Stimulated activated CD4-positive, alpha-beta T cell treated with anti-CD3 and anti-CD28 coated beads, Interleukin-15, amount 100 ng/mL, for 48 hours (primary cell): ENCODE measurements at places on chromosomes 2 and 18.

- DNase-seq = no peak
Measured at GRCh38 chr18:60875957-60876507, 457.2 kb upstream of the CDH20 start.

- no peak for DNase-seq
Measured at GRCh38 chr2:231597627-231598026, 5.0 kb downstream of the TEX44 start.

DNA sequence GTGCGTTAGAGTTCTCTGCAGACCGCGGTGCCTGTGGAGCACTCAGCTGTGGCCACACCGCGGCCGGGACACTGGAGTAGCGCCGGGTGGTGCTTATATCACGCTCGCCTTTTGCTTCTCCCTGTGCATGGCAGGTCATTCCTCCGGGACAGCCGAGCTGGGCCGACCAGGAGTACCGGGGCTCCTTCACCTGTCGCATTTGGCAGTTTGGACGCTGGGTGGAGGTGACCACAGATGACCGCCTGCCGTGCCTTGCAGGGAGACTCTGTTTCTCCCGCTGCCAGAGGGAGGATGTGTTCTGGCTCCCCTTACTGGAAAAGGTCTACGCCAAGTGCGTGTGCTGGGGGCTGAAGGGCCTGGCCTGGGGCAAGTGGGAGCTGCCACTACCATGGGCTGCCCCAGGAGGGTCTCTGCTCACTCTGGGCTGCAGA lies 4.2 kb downstream of the CAPN10 start:
- DNase-seq = no peak

GRCh38 chr2:219521066-219521880 lies 7.0 kb downstream of the ASIC4 start:
- no peak for DNase-seq

DNA sequence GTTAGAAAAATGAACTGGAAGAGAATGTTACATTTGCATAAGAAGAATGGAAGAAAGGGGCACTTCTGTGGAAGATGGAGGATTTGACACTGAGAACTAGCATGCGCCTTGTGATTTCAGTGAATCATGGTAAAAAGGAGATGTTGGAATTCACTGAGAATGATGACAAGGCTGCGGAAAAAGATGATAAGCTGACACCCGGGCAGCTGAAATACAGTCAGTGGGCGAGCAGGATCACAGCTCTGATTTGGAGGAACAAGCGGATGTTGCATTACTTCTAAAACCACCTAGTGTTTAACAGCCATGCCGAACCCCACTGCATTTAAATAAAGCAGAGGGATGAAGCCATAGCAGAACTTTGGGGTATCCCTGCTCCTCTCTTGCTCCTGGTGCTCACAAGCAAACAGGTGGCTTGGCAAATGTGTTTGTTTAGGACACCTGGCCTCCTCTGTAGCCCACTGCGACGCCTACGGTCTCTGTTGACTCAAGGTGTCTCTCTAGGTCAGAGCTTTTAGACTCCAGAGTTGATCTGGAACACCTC lies 134.9 kb downstream of the NDUFA10 start:
- DNase-seq = no peak

DNA sequence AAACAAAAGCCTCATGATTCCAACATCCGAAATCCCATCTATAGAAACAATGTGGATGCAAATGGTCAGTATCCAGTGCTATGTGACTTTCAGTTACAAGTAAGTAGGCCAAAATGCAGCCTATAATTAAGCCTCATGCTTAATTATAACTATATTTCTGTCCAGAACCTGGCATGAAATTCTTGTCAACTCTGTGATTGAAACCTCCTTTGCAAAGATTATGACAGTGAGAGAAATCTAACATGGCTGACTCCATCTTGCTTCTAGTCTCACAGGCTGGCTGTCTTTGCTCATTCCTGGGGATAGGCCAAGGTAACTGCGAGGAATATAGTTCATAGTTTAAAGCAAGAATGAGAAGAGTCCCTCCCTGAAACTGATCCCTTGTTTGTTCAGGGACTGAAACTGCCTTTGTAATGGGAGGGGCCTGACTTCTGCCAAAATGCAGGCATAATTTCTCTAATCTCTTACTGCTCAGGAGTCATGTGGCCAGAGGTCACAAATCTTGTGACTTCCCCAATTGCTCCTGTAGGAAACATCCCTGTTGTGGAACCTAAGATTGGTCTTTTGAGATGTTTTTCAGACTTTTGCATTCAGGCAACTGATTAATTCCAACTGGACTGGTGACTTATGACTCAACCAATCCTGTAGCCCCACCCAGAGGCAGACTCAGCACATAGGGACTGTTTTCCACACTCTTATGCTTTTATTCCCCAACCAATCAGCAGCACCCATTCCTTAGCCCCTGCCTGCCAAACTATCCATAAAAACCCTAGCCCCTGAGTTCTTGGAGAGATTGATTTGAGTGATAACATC lies 84.5 kb upstream of the TLK1 start:
- DNase-seq = no peak

DNA sequence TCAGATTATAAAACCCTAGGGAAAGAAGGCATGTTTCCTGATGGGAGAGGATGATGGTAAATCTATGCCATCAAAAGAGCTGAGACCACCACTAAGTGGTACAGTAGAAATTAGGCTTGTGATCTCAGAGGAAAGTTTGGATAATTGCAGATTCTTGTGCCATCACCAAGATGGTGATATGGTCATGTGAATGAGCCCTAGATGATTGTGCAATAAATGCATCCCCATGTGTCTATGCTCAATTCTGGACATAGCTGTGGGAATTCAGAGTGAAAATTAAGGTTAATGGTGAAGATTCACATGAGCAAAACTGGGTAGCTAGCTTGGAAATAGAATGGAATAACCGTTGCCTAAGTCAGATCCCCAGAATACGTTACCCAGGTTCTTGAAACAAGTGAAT lies 496.1 kb upstream of the FSIP2 start:
- DNase-seq = no peak

GRCh38 chr2:58158481-58158880 lies 82.6 kb downstream of the FANCL start:
- DNase-seq = no peak

DNA sequence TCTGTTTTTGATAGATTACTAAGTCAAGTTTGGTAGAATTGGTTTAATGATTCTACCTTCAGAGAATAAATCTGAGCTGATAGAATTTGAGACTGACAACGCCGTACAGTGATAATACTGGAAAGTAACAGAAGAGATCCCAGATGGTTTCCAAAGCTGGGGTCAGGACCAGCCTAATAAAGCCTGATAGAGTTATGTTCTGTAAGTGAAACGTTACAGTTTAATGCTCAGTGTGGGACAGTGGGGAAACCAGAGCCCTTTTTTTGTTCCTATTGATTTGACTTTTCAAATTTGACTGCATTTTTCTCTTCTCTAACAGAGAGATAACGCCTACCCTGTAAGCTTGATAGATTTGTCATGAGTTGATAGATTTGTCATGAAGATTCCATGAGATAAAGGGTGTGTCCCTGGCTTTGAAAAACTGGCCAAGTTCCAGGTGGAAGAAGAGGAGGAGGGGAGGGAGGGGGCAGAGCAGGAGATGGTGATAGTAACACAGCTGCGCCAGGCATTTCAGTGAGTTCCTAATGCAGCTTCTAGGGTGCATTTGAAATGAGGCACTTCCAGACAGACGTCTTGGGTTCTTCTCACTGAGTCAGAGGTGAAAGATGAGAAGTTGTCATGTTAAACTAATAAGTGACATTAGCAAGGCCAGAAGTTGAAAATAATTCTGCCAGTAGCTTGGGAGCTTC lies 65.1 kb downstream of the CERS6 start:
- DNase-seq = no peak

DNA sequence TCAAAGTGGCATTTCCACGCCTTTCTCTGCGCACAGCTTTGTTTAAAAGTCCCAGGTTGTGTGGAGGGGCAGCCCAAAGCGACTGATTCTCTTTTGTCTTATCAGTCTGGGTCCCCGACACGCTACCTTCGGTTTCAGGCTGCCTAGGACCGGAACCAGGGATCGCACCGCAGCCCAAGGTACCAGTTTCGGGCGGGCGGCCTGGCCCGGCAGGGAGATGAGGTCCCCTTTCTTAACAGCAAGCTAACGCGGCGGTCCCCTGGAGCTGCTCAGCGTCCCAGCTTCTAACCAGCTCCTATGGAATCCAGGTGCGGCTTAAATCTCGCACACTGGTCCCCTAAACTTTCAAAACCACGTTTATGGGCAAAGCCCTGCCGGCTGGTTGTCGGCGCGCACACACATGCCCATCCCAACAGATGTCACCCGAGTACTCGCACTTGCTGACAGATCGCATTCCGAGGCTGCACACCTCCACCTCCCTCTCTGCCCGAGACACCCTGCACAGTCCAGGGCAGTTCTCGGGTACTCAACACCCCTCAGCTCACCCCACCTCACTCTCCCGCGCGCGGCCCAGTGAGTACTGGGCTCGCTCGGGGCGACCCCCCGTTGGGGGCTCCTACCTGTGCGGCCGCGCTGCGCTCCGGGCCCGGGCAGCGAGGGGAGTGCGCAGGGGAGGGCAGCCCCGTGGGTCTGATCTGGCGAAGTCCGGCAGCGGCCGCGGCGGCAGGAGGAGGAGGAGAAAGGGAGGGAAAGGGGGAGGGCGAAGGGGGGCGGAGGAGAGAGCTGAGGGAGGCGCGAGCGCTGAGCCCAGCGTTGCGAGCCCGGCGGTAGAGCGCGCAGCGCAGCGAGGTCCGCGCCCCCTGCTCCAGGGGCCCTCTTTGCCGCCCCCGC lies at the start of gene EFEMP1:
EFEMP1 (minus strand) TSS at position 692 of the 891 bp plus-strand sequence. CDS start 1,342 bp downstream, outside the sequence.
- DNase-seq = no peak

DNA sequence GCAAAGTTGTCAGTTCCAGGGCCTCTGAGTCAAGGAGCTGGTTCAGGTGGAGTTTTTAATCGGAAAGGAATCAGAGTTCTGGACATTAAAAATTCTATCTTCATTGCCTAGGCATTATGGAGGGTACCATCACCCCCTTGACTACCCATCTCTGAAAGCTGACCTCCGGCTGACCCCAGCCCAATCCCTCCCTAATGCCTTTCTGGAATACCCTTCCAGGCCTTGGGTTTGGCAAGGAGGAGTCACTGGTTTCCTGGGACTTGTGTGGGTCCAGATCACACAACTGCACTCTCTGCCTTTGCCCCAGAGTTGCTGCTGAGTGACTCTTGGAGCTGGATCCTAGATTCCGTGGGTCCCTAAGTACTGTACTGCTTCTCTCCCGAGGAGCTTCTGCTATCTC lies 1.0 kb upstream of the OSR1 start:
- DNase-seq = no peak

- no peak for DNase-seq
Measured at GRCh38 chr2:241561832-241562231, 3.3 kb downstream of the BOK start.

GRCh38 chr2:27217173-27218121 lies at the start of gene CAD:
Gene CAD (plus strand): TSS chr2:27217369. CDS start chr2:27217552, 183 bp downstream.
- peak; percentile 87 for DNase-seq

- no peak for DNase-seq
Measured at GRCh38 chr2:70024284-70024683, 62.9 kb upstream of the ASPRV1 start.

GRCh38 chr18:37321582-37322491 lies 243.8 kb downstream of the CELF4 start:
- DNase-seq = no peak
